ENCODE measurements at places on chromosomes 6 and 20.
A peak's percentile ranks its signal among the peaks of the same experiment; 100 is the strongest.

GRCh38 chr6:29696147-29697125 is 15.5 kb upstream of the ZFP57 start:
- DNase-seq = no peak

- no peak for DNase-seq
These were observed 211.2 kb upstream of the RSPO3 start for GRCh38 chr6:126907312-126907711.

DNA sequence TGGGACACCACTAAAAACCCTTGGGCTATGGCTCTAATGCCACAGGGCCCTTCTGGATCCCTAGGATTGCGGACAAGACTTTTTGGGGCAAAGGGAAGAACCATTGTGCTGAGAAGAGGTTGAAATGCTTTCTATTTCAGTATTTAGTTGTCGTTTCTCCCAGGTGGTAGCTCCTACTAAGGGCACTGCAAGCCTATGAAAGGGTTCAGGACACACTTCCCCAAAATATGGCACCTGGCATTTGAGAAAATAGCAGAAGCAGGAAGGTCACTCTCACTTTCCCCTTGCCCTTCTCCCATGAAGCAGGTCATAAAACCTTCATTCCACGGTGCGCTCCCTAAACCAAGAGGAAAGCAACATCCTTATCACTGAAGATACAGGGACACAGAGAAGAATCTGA is 125.4 kb upstream of the GPR6 start:
- no peak for DNase-seq

GRCh38 chr6:26198722-26199056 is 111.5 kb downstream of the HFE start:
- DNase-seq = peak; percentile 79

DNA sequence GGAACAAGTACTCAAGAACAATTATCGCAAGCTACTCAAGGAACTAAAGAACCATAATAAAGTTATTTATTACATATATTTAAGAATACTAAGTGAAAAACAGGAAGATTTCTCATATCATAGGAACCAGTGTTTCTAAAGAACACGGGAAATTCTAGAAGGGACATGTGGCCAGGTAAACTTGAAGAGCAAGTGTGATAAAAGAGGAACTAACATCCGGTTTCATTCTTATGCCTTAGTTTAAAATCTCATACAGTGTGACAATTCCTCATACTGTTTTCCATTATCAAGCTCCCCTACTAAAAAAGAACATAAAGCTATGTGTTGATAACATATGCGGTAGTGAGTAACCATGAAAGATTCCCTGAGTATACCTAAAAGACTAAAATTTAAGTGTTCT is 163.5 kb upstream of the SHLD1 start:
- DNase-seq = no peak

- no peak for DNase-seq
These were observed 12.4 kb upstream of the CPNE5 start for GRCh38 chr6:36851626-36852025.

GRCh38 chr6:19142275-19142674 is 694.9 kb upstream of the ID4 start:
- no peak for DNase-seq

Data from stimulated activated naive B cell treated with anti-CD40 and anti-IgM and Interleukin-4, amounts not matched to agents 10 μg/mL and 1 μg/mL and 100 μg/mL, for 72 hours (primary cell).